ENCODE measurements at places on chromosomes 16 and 17.

GRCh38 chr16:4487955-4488498 lies 11.8 kb downstream of the HMOX2 start:
- no peak for DNase-seq

DNA sequence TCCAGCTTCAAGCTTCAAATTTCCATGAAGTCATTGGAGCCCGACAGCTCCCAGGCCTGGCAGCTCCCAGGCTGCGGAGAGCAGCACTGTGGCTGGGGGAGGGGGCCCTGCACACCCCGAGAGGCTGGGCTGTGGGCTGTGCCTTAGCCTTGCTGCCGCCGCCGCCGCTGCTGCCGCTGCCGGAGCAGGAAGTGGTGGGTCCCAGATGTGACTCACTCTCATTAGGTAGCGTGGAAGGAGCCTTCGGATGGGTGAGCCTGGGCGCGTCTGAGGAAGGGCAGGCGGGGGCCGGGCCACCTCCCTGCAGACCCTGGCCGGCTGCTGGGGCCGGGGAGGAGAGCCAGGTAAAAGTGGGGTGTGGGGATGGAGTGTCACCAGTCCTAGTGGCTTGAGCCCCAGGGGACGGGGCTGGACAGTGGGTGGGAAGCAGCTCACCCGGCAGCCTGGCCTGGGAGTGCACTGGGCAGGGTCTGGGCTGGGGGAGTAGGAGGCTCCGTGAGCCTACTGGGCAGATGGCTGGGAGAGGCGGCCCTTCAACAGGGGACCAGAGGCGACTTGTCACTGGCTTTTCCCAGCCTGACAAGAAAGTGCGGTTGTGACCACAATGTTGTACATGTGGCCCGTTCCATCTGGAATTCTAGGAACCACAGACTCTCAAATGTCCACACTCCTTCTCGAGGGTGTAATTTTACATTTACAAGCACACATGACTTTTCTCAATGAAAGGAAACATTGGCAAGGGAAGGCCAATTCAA lies at the start of gene ADCY7:
ADCY7 (plus strand) TSS at position 215 of the 755 bp plus-strand sequence. CDS start 21,629 bp downstream, outside the sequence.
- DNase-seq, result peak; percentile 83

GRCh38 chr17:4142107-4142900 lies 526 bp downstream of the ZZEF1 start:
- peak; percentile 38 for DNase-seq

GRCh38 chr17:42361781-42362186 lies 26.5 kb downstream of the STAT3 start:
- DNase-seq, result peak; percentile 52

DNA sequence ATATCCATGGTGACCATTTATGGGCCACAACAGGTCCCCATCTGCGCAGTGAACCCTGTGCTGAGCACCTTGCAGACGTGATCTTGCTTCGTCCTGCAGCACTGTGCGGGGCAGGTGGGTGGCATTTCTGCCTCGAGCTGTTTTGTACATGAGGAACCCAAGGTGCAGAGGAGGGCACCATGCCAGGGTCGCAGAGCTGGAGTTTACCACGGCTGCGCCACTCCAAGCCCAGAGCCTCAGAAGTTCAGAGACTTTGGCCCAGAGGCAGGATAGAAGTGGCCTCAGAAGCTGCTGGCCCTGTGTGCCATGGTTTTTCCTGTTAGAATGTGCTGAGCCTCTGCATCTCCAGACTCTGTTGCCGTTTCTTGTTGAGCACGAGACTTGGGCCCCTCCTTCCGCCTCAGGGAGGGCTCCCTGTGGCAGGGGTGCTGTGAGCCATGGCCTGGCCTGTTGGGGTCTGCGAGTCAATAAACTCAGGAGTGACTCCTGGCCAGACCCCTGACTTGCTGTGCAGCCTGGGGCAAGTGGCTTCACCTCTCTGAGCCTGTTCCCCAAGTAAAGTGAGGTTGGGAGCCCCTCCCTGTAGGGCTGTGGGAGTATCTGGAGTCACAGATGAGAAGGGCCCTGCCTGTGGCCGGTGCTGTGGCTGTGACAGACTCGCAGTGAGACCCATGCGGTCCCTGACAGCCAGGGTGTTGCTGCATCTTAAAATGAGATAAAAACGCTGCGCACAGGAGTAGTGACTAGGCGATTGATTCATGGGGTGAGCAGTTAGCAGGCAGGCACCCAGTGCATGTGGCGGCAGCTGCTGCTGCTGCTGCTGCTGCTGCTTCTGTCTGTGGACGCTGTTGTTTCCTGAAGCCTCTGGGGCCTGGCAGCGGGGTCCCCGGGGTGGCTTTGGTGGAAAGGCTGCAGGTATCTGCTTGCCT lies 11.8 kb downstream of the MAP2K3 start:
- no peak for DNase-seq

GRCh38 chr17:56838687-56839086 lies 4.7 kb downstream of the DGKE start:
- no peak for DNase-seq

GRCh38 chr17:55334285-55334684 lies 69.5 kb downstream of the HLF start:
- DNase-seq, result no peak

DNA sequence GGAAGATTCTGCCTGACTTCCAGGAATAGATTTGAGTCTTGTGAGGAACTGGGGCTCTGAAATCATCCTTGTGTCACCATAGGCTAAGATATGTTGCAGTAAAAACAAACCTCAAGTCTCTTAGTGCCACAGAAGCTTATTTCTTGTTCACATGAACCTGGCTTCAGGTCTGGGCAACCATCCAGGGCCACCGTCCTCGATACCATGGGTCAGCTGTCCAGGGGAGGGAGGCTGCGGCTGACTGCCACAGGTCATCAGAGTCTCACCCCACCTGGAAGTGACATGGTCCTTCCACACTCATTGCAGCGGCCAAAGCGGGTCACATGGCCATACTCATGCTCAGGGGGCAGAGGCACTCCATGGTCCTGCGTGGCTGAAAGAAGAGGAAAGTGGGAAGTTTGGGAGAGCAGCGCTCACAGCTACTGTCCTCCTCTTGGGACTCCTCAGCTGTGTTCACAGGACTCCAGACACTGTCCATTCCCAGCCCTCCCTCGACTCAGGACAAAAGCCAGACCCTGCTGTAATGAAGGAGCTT lies 284.5 kb downstream of the CBLN1 start:
- DNase-seq, result no peak

DNA sequence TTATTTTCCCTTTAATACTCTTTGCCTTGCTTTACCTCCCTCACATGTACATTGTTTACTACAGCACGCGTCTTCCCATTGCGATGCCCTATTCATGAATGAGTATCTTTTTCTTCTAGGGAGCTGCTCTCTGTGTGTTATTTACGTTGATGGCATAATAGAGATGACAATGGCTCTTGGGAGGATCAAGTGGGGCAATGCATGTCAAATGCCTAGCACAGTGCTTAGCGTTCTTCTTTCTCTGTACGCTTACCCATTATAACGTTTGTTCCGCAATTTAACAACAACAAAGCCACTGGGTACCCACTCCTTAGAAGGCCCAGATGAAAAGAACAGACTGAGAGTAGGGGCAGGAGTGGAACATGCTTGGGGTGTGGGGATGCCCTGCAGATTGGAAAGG lies 271.6 kb upstream of the TNRC6C start:
- no peak for DNase-seq

- no peak for DNase-seq
Measured at GRCh38 chr16:69593751-69594255, 28.0 kb downstream of the NFAT5 start.

DNA sequence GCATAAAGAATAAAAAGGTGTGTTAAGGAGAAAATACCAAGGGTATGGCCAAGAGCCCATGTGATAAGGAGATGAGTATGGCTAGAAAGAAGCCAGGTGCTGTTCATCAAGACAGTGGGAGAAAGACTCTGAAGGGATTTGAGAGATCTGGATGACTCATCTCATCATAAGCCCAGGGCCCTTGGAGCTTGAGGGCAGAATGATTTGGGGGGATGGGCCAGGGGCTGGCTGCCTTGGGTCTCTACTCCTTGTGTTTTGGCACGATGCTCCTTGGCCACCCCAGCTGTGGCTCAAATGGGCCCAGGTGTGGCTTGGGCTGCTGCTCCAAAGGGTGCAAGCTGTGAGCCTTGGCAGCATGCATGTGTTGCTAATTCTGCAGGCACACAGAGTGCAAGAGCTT lies 14.5 kb upstream of the TNFRSF13B start:
- DNase-seq, result no peak

GRCh38 chr17:49249292-49249794 lies 18.8 kb upstream of the PHOSPHO1 start:
- DNase-seq, result no peak

DNA sequence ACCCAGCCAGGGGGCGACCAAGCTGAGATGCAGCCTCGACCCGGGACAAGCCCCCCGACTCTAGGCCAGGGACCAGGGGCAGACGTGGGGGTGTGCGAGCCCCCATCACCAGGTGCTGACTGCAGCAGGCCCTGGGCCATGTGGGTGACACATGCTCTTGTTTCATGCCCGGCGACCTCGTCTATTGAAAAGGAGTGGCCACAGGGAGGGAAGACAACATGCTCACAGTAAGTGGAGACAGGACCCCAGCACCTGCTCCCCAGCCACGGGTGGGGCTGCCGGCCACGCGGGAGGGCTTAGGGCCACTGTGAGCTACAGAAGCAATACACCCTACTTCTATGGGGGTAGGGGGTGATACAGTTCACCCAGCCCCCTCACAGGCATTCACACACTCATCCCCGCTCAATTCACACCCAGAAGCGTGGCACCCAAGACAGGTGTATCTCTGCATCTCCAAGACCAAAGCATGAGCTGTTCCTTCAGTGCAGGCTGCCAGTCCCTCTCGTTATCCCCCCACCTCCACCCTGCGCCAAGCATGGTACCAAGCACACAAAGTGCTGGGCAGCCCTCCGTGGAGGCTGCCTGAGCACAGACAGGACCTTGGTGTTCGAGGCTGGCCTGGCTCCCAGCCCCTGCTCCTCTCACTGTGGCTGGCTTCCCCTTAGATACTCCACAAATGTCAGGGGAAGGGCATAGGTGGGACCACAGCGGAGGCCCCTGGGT lies 13.6 kb downstream of the VASN start:
- DNase-seq, result no peak

GRCh38 chr17:64214950-64215349 lies 48.1 kb downstream of the TEX2 start:
- DNase-seq, result no peak

- DNase-seq, result no peak
Measured at GRCh38 chr17:80718428-80718827, 173.8 kb downstream of the RPTOR start.

DNA sequence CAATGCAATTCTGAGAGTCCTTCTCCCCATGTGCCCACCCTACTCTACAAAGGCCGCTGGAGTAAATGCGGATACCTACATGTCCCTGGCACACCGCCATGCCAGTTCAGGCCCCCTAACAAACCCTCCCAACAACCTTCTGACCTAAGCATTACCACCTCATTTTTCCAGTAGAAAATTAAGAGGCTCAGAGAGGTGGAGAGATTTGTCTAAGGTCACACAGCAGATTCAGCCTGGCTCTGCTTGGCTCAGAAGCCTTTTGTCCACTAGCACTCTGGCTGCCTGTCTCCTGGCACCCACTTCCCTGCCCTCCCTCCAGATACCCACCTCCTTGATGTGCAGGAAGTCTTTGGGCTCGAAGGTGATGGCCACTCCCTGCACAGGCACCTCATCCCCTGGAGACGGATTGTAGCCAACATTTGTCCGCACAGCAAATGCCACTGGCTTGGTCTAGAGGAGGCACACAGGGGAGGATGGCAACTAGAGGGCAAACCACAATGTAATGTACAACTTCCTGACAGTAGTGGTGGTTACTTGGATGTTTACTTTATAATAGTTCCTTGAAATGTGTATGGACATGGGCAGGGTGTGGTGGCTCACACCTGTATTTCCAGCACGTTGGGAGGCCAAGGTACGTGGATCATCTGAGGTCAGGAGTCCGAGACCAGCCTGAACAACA lies 10.2 kb downstream of the CACNB1 start:
- DNase-seq, result no peak

- DNase-seq, result peak; percentile 19
Measured at GRCh38 chr16:89534252-89534756, 26.1 kb downstream of the SPG7 start.

DNA sequence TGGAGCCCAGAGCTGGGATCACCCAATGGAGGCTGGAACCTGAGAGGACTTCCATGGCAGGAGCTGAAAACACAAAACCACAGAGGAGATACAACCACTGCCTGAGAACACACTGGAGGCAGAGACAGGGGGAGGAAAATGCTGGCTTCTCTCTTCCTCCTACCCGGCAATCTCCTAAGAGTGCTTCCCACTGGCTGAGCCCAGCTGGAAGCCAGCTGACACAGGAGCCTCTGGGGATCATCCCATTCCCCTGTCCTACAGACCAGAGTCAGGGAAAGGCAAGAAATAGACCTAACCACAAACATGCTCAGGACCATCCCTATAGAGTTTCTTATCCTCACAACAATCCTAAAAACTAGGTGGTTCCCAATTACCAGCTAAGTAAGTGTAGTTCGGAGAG lies 112.4 kb upstream of the CDH5 start:
- DNase-seq, result no peak

- DNase-seq, result no peak
Measured at GRCh38 chr16:51155199-51155607, 4.1 kb upstream of the SALL1 start.

- DNase-seq, result no peak
Measured at GRCh38 chr17:68701046-68701445, 99.9 kb upstream of the FAM20A start.

DNA sequence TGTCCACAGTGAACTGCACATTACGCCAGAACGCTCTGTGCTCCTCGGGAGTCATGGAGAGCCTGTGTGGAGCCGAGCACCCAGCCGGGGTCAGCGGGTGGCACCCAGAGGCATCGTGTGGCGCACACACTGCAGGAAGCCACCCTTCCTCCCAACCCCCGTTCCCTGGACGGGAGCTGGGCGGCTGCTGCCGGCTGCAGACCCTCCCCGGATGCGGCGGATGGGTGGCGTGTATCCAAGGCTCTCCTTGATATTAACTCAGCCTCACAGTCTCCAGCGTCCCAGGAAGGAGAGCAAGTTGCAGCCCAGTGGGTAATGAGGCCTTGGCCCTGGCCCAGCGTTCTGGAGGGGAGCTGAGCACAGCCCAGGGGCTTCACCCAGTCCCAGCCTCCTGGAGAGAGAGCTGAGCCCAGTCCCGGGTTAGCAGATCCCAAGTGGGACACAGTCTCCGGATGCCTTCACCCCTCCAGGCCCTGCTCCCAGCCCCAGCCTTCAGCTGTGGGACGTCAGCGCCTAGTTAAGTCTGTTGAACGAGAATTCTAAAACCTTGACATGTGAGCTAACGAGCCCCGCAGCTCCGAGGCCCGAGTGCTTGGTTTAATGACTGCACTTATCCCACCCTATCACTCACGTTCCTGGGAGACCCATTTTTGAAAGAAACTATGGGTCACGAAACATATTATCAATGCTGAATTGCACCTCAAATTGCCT lies 86.6 kb downstream of the TBC1D16 start:
- DNase-seq, result no peak

DNA sequence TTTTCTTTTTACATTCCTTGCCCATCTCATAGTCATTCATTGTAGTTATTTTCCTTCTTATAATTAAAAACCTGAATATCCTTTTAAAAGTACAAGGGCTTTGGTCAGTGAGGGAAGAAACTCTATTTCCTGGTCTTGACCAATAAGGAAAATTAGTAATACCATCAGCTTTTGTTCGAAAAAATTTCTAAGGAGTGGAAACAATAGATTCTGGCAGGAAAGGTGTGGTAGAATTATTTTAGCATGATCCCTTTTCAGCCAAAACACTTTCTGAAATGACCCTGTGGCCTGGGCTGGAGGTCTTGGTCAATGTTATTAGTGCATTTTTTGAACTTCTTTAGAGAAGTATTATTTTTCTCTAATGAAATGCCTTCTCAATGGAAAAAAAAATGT lies 36.6 kb downstream of the IQCK start:
- no peak for DNase-seq

All from activated CD4-positive, alpha-beta T cell treated with anti-CD3 and anti-CD28 coated beads for 4 hours (primary cell).